Endothelial cell (in vitro differentiated cells): ENCODE measurements at places on chromosomes 2 and 18.

DNA sequence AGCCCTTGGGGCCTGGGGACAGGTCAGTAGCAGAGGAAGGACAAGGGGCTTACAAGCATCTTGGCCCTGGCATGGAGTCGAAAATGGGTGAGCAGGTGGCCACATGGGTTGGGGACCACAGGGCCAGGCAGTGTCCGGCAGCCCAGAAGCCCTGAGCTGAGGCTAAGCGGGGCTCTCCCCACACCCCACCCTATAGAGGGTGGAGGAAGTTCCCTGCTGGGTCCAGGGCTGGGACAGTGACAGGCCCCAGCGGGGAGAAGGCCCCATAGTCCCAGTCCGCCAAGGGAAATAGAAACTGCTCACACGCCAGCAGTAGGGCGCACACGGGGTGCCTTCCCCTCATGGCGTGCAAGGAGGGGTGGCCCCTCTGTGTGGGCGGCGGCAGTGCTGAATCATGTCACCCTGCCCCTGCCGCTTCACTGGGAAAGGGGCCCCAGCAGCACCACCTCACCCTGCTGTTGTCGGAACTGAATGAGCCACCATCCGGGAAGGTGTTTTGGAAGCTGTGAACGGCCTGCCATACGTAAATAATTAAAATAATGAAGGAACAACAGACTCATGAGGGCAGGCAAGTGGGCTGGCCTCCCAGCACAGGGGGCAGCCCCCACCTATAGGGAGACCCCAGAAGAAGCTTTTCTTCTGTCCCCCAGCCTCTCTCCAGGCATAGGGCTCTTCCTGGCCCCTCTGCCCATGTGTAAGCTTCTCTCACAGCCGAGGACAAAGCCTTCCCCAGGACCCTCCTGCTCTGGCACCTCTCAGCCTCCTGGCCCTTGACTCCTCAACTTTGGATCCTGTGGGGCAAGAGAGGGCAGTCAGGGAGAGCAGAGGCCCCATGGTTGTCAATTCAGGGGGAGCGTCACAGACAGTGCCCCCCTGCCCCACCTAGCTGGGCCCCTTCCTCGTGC, 12.7 kb upstream of the DUSP2 start:
- no peak for DNase-seq

- DNase-seq: no peak
Measured at GRCh38 chr2:199861132-199861774, 10.3 kb upstream of the FTCDNL1 start.

DNA sequence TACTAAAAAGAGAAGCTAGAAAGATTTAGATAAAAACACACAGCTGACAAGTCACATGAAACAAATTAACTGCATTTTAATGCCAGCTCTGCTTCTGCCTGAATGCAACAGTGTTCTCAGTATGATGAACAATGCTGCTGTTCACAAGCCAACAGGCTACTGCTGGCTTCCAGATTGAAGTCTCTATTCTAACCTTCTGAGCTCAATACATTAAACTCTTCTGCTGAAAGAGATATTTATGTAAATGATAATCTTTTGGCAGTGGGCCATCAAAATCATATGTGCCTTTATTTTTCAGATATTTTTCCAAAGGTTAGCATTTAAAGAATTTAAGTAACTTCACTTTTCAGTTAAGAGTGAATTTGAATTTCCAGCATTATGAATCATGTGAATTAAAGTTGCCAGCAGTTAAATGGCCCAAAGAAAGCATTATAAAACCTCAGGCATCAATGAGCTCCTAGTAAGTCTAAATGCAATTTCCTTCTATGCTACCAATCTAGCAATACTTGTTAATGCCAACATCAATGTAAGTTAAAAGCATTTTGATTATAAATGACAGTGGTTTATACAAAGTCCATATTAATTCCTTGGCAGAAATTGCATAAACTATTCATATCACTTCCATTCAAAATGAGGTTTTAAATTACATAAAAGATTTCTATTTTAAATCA, 72.4 kb downstream of the ID2 start:
- DNase-seq: no peak

GRCh38 chr2:119522671-119523070, 1.6 kb downstream of the SCTR start:
- no peak for DNase-seq

GRCh38 chr2:31079665-31080064, 58.6 kb downstream of the GALNT14 start:
- peak; percentile 55 for DNase-seq

DNA sequence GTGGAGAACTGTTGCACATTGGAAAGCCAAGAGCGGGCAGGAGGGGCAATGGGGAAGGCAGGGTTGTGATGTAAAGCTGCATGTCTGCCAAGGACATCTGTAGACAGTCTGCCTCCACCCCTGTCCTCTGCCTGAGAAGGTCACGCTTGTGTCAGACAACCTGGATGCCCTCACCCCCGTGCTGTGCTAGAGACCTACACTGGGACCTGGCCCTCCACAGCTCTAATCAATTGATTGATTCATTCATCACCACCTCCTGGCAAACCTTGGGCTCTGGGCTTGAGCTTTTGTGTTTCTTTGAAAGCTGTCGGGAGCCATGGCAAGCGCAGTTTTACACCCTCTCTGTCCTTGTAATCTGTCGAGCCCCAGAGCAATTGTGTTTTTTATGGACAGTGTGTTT, 41.1 kb downstream of the MARCO start:
- no peak for DNase-seq

GRCh38 chr2:71787108-71787415, 333.7 kb downstream of the DYSF start:
- DNase-seq: peak; percentile 2

GRCh38 chr2:97740590-97741182, 27.3 kb downstream of the ZAP70 start:
- peak; percentile 75 for DNase-seq

DNA sequence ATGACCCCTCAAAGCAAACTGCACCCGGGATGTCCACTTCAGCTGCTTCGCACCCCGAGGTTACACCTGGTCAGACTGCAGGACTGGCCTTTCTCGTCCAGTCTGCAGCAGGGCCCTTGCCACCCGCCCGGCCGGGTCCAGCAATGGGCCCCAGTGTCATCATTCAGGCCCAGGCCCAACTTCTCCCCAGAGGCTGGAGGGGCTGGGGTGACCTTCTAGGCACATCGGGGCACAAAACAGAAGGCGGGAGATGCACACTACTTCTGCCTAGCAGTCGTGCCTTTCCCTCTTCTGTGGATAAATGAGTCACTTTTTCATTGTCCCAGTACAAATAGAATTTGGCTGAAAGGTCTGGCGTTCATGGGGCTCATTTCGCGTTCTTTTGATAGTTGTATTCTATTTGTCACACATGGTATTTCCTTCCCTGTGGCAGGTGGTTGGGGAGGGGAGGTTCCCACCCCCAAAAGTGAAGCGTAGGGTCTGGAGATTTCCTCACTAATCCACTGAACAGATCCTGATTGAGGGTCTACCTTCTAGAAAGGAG, 56.9 kb upstream of the ID2 start:
- DNase-seq: no peak

DNA sequence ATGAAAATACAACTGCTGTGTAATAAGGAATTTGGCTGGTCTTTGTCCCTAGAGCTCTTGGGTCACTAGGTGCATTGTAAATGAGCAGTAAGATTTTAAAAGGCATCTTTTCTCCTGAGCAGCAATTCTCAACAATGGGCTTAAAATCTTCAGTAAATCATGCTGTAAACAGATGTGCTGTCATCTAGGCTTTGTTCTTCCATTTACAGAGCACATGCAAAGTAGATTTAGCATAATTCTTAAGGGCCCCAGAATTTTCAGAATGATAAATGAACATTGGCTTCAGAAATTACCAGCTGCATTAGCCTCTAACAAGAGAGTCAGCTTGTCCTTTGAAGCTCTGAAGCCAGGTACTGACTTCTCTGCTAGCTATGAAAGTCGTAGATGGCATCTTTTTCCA, 26.8 kb upstream of the SCRN3 start:
- DNase-seq: no peak

GRCh38 chr2:54329482-54330161, 73.6 kb upstream of the TSPYL6 start:
- DNase-seq: no peak

- DNase-seq: no peak
Measured at GRCh38 chr2:158953926-158954763, 14.3 kb upstream of the TANC1 start.

- no peak for DNase-seq
Measured at GRCh38 chr2:138757384-138757783, 22.8 kb downstream of the NXPH2 start.

DNA sequence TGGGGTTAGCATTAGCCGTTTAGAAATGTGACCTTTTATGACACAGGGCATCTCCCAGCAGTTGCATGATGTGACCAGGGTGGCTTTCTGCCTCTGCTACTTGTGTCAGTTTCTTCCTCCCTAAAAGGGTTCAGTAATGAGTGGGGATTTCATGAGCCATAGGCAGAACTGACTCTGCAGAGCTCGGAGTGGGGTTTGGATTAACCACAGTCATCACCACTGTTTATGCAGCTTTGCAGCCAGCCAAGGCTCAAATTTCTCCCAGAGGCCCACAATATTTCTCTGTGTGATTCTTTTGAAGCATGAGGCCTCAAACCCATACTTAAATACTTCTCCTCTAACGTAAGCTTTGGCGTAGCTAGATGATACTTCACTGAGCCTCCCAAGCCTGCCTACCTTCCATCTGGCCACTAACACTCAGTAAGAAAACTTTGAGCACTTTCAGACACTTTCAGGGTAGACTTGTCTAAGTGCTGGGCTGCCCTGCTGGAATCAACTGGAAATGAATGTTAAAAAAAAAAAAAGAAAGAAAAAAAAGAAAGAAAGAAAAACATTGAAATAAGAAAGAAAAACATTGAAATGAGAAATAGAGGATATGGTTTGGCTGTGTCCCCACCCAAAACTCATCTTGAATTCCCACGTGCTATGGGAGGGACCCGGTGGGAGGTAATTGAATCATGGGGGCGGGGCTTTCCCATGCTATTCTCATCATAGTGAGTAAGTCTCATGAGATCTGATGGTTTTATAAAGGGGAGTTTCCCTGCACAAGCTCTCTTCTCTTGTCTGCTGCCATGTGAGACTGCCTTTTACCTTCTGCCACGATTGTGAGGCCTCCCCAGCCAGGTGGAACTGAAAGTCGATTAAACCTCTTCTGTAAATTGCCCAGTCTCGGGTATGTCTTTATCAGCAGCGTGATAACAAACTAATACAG, 11.5 kb upstream of the LAPTM4A start:
- DNase-seq: no peak

DNA sequence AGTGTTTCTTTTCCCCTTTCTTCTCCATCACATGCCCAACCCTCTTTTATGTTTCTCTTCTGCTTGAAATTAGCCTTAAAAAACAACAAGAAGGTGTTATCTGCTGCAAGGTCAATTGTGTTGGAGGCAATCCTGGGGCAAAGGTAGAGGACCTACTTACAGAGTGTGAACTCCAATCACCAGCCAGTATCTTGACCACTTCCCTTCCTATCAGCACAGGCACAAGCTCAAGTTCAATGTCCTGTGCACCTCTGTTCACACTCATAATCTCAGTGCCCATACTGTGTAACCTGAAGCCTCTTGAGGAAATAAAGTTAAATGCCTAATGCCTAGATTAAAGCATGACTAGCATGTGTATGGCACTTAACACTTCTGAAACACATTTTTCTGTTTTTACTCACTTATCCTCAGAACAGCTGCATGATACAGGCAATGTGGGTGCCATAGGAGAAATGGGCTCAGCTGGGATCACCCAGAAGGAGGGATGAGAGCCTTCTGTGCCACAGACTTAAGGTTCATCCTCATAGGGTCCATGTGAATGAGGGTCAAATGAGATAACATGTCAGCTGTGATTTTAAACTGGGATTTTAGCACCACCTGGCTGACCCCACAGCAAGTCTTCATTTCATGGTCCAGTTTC, 701.5 kb downstream of the BCL11A start:
- DNase-seq: no peak

GRCh38 chr2:168089200-168089599, 158.2 kb downstream of the STK39 start:
- no peak for DNase-seq

- no peak for DNase-seq
Measured at GRCh38 chr18:48162956-48163737, 232.7 kb upstream of the SMAD2 start.

GRCh38 chr2:203675086-203675485, 31.4 kb upstream of the CD28 start:
- DNase-seq: no peak

- DNase-seq: no peak
Measured at GRCh38 chr2:166333801-166334200, 41.9 kb downstream of the SCN9A start.

- no peak for DNase-seq
Measured at GRCh38 chr2:196530910-196531309, 108.6 kb upstream of the CCDC150 start.

GRCh38 chr2:158172719-158173118, 71.0 kb downstream of the UPP2 start:
- no peak for DNase-seq

GRCh38 chr18:37662099-37662498, 96.5 kb upstream of the CELF4 start:
- no peak for DNase-seq

- DNase-seq: no peak
Measured at GRCh38 chr2:101768556-101769220, 71.2 kb downstream of the MAP4K4 start.

DNA sequence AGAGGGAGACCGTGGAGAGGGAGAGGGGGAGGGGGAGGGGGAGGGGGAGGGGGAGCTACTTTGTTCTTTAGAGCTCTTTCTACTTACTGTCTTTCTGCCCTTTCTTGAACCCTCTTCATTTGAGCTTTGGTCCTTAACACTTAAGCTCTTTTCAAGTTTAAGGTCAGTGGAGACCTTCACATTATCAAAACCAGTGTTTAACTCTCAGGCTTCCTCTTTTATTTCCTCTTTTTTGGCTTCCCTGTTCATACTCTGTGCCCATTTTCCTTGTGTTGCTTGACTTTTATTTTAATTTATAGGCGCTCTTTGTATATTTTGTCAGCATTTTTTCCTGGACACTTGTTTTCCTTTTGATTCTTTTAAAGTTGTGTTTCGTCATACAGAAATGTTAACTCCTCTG, 37.1 kb downstream of the ACSL3 start:
- DNase-seq: no peak

DNA sequence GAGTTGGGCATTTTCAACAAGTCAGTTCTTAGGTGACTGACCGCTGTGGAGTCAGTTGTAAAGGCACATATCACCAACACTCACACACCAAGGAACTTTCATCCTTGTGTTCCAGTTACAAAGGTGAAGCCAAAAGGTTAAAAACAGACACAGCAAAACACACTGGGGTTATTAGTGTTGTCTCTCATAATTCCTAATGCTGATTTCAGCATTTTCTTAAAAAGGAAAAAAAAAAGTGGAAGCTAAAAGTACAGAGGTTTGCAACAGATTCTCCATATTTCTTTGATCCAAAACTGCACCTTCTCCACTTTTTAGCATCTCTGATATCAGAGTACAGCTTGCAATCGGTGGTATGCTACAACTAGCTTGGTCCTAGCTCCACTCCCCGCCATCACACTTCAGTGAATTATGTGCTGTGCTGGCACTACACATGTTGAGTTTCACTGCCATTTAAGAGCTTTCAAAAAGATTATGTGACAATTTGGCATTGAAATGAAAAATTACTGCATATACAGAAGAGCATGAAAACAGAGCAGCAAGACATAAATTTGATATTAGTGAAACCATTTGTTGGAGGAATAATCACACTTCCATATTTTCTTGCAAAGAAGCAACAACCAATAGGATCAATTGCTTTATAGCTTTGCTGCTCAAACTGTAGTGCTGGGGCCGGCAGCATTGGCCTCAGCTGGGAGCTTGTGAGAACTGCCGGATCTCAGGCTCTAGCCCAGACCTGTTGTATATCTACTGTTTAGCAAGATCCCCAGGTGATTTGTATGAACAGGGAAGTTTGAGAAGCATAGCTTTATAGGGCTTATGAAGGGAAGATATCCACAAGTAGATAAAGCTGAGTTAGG, 62.3 kb upstream of the DAPL1 start:
- no peak for DNase-seq
